ENCODE measurements at places on chromosomes 6 and 20. TPM values are rescaled to one million over a fixed set of nuclear protein-coding genes. Genes with fewer than 3 reads are reported as not detected.

Gene SLC44A4
- total RNA-seq, result 0.10 TPM

Gene MUC21
- total RNA-seq, result not detected

Gene OPRM1
- total RNA-seq, result not detected

- DNase-seq, result no peak
- H3K36me3 ChIP-seq, result peaks cover 10% of the 10 kb centered on the region
- H3K4me1 ChIP-seq, result peaks cover 21% of the 10 kb centered on the region
- H3K27me3 ChIP-seq, result no peaks in the 10 kb centered on the region
- H3K27ac ChIP-seq, result no peak overlapping the region
Observed at GRCh38 chr6:130119211-130119610, 100.8 kb downstream of the L3MBTL3 start.

DNA sequence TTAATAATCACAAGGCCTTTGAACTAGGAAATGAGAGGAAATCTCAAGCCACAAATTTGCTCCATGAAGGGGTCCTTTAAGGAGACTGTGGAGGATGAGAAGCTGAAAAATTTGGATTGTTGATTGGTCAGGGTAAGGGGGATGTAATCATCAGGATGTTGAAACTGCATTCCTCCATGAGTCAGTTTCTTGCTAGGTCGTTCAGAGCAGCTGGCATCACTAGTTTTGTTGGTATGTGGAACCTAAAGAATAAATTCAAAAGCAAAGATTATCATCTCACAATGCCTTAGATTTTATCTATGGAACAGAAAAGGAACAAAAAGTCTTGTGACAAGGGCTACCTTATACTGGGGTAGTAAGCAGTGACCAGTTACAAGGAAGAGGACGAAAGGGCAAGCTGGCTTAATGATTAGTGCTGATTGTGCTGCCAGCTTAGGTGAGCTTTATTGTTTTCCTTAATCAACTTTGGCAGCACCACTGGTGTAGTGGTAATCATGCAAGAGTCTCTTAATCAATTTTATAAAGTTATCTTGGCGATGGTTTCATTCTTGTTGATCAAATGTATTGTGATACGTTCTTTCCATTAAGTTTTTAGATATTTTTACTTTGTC is 36.6 kb downstream of the CRISP2 start:
- H3K27me3 ChIP-seq, result no peaks in the 10 kb centered on the region
- no peak overlapping the region for H3K4me3 ChIP-seq
- no peaks in the 10 kb centered on the region for H3K4me1 ChIP-seq
- no peaks in the 10 kb centered on the region for H3K36me3 ChIP-seq

GRCh38 chr6:121544691-121545090 is 109.2 kb downstream of the GJA1 start:
- DNase-seq, result no peak
- no peak overlapping the region for H3K4me3 ChIP-seq
- no peak overlapping the region for H3K27ac ChIP-seq
- H3K4me1 ChIP-seq, result no peaks in the 10 kb centered on the region
- no peaks in the 10 kb centered on the region for H3K36me3 ChIP-seq

DNA sequence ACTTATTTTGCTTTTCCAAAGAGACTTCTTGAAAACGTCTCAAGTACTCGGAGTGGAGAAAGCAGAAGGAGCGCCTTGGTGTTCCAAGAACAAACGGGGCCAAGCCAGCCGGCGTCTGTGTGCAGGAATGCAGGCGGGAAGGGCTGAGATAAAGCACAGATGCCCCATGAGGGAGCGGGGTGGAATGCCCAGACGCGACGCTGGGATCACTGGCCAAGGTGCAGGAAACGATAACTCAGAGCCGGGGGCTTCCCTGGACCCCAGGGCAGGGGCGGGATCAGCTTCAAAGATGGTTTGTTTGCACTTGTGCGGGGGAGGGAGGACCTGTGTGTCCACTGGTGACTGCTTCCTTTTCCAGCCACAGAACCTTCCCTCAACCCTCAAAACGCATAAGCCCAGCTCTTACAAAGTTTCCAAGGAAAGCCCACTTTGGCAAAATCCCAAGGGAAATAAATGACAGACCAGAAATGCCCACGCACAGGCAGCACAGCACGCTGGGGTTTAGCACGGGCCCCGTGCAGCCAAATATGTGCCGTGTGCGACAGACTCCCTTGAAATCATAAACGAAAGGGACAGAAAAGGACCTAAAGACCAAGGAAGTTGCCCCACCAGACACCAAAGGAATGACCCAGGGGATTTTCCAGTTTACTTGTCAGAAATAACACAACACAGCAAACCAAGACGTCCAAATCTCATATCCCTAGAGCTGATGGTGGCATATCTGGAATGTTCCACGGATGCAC is 113.9 kb downstream of the NFATC2 start:
- no peaks in the 10 kb centered on the region for H3K27me3 ChIP-seq
- H3K27ac ChIP-seq, result no peak overlapping the region
- no peak overlapping the region for H3K4me3 ChIP-seq
